MG63 (cell line): ENCODE measurements at places on chromosomes 5 and 9. TPM values are rescaled to one million over a fixed set of nuclear protein-coding genes. Genes with fewer than 3 reads are reported as not detected.

- no peak for DNase-seq
Observed at GRCh38 chr9:131476777-131477345, 25.9 kb upstream of the POMT1 start.

The CDH6 gene
- total RNA-seq, result 242 and 244 TPM in 2 replicates

The CDO1 gene
- not detected in 2 replicates for total RNA-seq

- DNase-seq, result peak; percentile 98
Observed at GRCh38 chr5:96702503-96703383, 40.6 kb downstream of the CAST start.

DNA sequence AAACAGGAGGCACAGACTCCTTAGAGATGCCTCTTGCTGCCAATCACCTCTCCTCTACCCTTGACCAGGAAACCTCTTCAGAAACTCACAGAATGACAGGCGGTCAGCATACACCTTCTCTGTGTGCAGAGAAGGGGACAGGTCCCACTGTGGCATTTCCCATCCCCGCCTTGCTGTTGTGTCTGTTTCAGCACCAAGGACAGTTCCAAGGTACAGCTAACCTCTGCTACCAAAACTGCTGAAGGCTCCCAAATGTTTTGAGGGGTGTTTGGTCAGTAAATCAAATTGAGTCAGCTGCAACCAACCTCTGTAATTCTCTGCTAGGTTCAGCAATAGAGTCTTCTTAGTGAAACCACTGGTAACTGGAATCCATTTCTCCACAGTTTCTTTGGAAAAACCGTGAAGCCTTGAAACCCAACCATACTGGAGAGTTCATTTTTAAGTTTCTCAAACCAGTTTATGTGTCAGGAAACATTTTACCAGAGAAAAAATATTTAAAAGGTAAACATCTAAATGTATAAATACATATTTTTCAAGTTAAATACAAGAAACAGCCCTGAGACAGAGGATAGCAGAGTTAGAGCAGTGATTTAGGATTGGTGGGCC is 122.0 kb downstream of the DRD1 start:
- DNase-seq, result peak; percentile 12

DNA sequence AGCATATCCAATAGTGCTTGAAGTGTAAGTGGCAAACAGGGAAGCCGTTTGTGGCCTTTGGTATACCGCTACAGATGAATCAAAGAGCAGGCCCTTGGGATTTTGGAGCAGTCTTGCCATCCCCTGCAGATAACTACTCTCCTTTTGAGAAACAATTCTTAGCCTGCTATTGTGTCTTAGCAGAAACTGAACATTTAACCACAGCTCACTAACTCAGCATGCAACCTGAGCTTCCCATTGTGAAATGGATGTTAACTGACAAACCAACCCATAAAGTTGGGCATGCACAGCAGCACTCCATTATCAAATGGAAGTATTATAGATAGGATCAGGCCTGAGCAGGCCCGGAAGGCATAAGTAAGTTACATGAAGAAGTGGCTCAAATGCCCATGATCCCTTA is 315.3 kb upstream of the PTGER4 start:
- no peak for DNase-seq

DNA sequence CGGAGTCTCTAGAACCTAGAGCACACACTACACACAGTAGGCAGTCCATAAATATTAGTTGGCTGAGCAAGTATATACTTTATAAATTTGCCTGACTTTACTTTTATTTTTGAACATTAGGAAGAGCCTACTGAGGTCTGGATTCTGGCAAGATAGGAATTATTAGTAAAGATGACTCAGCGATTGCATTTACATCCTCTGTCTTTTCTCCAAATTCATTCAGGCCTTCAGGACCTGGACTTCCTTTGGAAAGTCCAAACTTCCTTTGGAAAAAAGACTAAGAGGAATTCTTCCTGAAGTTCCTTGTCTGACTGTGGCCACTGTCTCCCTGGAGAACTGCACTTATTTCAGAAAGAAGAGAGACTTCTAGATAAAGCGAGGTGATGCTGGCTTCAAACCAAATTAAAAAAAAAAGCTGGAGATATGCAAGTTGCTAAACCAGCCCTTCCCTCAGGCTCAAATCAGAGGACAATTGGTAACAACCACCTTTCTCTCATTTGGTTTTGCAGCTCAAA is 251.3 kb downstream of the GAS1 start:
- no peak for DNase-seq

The GPR151 gene
- total RNA-seq, result not detected in 2 replicates

GRCh38 chr5:80195837-80196400 is 59.9 kb downstream of the SERINC5 start:
- no peak for DNase-seq

The SPATA31D4 gene
- total RNA-seq, result not detected in 2 replicates

DNA sequence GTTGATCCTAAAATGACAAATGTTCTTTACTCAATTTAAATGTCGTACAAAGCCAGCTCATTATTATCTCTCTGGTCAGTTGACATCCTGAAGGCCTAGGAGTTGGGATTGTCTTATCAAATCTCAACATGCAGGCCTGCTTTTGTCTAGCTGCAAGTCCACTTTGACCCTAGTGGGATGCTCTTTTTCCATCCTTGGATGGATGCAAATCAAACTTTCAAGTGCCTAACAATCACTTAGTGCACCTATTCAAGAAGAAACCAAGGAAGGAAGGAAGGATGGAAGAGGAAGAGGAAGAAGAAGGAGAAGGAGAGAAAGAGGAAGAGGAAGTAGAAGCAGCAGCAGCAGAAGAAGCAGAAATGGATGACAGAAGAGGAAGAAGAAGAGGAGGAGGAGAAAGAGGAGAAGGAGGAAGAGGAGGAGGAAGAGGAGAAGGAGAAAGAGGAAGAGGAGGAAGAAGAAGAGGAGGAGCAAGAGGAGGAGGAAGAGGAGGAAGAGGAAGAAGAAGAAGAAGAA is 109.6 kb downstream of the PIK3R1 start:
- DNase-seq, result no peak

The PCDHGB2 gene
- total RNA-seq, result 1.6 and 2.5 TPM in 2 replicates

- DNase-seq, result no peak
Observed at GRCh38 chr9:84404095-84404686, 63.6 kb upstream of the SLC28A3 start.

The NEUROG1 gene
- not detected in 2 replicates for total RNA-seq

GRCh38 chr9:135887585-135888050 is 19.7 kb downstream of the CAMSAP1 start:
- no peak for DNase-seq

DNA sequence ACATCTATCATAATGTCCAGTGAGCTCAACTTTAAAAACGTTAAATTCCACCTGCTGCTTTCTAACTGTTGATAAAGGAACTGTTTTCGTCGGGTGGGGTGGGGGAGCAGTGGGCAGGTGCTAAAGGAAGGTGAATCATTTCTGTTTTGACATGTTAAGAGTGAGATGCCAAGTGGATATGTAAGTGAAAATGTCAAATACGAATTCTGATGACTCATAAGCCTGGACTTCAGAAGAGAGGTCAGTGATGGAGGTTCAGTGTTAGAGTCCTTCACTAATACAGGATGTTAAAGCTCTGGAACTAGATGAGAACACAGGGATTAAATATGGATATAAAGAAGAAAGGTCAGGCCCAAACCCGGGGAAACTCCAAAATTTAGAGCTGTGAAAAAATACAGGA is 617.9 kb upstream of the CTNND2 start:
- no peak for DNase-seq

- DNase-seq, result no peak
Observed at GRCh38 chr9:5587024-5587423, 41.9 kb upstream of the RIC1 start.

The EIF4E1B gene
- not detected in 2 replicates for total RNA-seq

The IRX1 gene
- total RNA-seq, result 7.4 and 16.7 TPM in 2 replicates

DNA sequence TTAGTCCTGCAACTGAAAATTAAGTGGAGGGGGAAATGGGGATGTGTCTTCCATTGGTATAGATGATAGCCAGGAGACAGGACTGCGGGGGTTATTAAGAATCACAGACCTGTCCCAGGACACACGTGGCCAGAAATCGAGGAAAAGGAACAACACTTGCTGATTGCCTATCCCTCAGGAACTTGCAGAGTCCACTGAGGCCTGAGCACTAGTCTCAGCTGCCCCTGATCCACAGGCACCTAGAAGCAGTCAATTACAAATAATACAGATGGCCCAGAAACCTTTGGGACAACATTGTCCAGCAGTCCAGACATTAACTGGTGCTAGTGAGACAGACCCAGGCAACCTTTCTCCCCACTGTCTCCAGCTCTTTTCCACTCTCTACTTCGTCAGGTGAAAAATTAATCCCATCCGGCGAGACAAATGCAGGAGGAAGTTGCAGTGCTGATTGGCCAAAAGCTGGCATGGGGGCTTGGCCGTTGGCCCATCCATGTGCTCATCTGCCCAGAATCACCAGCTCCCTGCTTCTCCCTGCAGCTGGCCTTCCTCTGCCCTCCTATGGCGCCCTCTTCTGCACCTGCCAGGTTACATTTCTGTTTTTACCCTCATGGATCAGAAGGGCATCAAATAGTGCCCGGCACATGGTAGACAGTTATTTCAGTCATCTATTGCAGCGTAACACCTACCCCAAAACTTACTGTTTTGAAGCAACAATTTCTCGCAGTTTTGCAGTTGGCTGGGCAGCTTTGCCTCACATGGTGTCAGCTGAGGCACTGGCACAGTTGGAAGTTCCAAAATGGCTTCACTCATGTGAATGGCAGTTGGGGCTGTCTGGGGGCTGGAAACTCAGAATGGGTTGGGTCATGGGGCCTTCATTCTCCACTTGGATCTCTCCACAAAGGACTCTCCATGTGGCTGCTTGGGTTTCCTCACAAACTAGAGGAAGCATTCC is 3.6 kb upstream of the B4GALT1 start:
- DNase-seq, result peak; percentile 74

- no peak for DNase-seq
Observed at GRCh38 chr9:68418259-68418845, 61.9 kb downstream of the PGM5 start.

The CTNND2 gene
- total RNA-seq, result 0.13 TPM in 1 of 2 replicates, not detected in the other

DNA sequence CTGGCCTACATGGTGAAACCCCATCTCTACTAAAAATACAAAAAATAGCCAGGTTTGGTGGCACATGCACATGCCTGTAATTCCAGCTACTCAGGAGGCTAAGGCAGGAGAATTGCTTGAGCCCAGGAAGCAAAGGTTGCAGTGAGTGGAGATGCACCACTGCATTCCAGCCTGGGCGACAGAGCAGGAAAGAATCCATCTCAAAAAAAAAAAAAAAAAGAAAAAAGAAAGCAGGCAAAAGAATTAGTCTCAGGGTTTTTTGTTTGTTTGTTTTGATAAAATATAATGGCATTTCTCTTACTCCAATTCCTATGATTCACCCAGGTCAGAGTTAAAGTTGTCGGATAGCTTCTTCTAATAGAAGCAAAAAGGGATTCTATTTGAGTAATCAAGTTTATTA is 67.0 kb upstream of the ATG10 start:
- DNase-seq, result no peak

DNA sequence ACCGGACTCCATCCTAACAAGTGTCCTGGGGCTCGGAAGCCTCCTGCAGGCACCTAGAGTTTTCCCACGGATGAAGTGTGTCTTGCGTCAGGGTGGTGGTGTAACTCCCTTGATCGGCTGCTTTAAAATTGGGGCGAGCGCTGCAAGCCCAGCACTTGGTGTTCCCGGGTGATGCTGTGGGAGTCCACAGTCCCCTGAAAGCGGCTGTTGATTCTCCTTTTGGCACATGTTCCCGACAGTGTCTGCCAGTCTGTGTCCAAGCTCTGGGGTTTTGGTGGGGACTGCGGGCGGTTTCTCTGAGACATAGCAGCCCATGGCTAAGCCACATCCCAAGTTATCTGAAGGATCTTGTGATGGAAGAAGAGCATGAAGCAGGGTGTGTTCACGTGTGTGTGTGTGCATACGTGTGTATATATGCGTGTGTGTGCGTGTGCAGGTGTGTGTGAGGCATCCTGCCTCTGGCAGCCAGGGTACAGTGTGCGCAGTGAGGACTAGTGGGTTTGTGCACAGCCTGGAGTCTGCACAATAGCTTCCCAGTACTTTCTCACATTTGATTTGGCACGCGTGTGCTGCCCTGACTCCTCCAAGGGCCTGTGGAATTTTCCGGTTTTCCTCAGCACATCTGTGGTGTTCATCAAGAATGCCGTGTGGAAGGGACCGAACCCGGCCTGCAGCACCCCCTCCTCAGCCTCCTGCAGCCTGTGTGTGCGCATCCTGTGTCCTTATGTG is 16.9 kb downstream of the SLC25A48 start:
- no peak for DNase-seq

The SLC34A1 gene
- not detected in 2 replicates for total RNA-seq

The QRFP gene
- not detected in 2 replicates for total RNA-seq

DNA sequence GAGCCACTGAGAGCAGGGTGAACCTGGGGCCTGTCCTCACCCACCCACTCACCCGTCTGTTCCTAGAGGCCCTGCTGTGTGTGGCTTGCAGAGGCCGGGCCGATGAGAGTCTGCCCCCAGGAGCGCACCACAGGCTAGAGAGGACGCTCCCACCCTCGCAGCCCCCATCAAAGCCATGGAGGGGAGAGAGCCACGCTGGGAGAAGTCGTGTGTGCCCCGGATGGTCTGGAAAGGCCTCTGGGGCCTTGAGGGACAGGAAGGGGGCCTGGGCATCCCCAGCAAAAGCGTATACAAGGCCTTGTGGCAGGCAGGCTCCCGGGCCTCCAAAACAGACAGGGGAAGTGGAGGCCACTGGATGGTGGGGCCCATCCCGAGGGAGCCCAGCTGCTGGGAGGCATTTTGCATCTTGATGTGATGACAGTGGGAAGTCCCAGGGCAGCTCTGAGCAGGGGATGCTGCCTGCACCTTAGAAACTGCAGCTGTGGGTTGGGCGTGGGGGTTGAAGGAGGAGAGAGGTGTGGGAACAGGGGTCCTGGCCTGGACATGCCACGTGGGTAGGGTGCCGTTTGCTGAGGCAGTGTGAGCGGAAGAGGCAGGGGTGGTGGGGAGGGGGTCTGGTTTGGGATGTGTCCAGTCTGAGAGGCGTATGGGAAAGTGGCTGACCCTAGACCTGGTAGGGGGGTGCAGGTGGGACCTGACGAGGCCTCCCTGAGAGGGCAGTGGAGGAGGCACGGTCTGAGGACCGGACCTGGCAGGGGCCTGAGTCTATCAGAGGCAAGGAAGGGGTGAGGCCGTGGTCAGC is 43.0 kb upstream of the NOTCH1 start:
- DNase-seq, result no peak

The BARHL1 gene
- not detected in 2 replicates for total RNA-seq

- no peak for DNase-seq
Observed at GRCh38 chr5:143758750-143759149, 53.2 kb upstream of the HMHB1 start.

The MSMP gene
- not detected in 2 replicates for total RNA-seq

- DNase-seq, result no peak
Observed at GRCh38 chr5:131305138-131305689, 41.4 kb downstream of the CDC42SE2 start.

GRCh38 chr5:4584982-4585381 is 555.1 kb upstream of the ADAMTS16 start:
- peak; percentile 98 for DNase-seq

The SEMA5A gene
- 22.3 and 27.9 TPM in 2 replicates for total RNA-seq
